Right renal cortex interstitium (tissue), 3 donors: ENCODE measurements at places on chromosomes 3 and 15. TPM values are rescaled to one million over a fixed set of nuclear protein-coding genes. Genes with fewer than 3 reads are reported as not detected.

DNA sequence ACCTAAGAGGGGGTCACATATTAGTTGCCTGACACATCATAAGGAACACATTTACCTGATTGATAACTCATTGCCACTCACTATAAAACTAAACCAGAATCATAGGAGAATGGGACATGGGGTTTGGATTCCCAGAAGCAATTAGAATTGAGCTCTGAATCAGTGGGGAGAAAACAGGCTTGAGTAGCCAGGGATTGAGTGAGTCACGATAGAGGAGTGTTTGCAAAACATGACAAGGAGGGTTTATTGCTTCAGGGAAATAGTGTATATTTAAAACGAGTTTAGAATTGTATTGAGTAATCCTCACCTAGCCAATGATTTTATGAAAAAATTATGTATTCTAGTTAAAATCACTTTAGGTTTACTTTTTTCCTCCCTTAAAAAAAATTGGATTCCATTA, 101.1 kb upstream of the THRB start:
- no peak for DNase-seq

GRCh38 chr15:74808078-74808839, 4.4 kb upstream of the LMAN1L start:
- no peak for DNase-seq

Gene ROBO1
- polyA plus RNA-seq: 133 TPM

Gene GOLGA8J
- polyA plus RNA-seq: 0.56 TPM
